ENCODE measurements at places on chromosomes 12 and 14.

DNA sequence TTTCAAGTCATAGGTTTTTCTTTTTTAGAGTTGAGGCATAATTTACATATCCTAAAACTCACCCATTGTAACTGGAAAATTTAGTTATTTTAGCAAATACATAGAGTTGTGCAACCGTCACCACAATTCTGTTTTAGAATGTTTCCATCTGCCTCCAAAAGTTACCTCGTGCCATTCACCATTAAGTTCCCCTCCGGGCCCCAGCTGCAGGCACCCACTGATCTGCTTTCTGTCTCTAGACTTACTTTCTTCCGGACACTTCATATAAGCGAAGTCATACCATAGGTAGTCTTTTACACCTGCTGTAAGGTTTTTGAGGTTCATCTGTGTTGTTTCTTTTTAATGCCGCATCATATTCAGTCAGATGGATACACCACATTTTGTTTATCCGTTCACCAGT, 28.7 kb downstream of the PPP2R5C start:
- DNase-seq: no peak

DNA sequence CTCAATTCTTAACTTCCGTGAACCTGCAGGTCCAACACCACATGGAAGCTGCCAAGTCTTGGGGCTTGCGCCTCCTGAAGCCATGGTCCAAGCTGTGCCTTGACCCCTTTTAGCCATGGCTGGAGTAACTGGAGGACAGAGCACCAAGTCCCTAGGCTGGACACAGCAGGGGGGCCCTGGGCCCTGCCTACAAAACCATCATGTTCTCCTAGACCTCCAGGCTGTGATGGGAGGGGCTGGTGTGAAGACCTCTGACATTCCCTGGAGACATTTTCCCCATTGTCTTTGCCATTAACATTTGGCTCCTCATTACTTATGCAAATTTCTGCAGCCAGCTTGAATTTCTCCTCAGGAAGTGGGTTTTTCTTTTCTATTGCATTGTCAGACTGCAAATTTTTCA, 570.1 kb downstream of the FSCB start:
- no peak for DNase-seq

DNA sequence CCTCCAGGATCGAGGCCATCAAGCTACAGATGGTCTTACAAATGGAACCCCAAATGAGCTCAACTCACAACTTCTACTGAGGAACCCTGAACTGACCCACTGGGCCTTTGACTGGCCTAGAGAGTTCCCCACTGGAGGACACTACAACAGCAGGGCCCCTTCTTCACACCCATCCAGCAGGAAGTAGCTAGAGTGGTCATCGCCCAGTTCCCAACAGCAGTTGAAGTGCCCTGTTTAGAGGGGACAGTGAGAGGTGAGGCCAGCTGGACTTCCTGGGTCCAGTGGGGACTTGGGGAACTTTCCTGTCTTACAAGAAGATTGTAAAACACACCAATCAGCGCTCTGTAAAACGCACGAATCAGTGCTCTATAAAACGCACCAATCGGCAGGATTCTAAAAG, 247.9 kb upstream of the BTG1 start:
- DNase-seq: no peak

- no peak for DNase-seq
Observed at GRCh38 chr12:81570234-81570633, 188.9 kb downstream of the PPFIA2 start.

DNA sequence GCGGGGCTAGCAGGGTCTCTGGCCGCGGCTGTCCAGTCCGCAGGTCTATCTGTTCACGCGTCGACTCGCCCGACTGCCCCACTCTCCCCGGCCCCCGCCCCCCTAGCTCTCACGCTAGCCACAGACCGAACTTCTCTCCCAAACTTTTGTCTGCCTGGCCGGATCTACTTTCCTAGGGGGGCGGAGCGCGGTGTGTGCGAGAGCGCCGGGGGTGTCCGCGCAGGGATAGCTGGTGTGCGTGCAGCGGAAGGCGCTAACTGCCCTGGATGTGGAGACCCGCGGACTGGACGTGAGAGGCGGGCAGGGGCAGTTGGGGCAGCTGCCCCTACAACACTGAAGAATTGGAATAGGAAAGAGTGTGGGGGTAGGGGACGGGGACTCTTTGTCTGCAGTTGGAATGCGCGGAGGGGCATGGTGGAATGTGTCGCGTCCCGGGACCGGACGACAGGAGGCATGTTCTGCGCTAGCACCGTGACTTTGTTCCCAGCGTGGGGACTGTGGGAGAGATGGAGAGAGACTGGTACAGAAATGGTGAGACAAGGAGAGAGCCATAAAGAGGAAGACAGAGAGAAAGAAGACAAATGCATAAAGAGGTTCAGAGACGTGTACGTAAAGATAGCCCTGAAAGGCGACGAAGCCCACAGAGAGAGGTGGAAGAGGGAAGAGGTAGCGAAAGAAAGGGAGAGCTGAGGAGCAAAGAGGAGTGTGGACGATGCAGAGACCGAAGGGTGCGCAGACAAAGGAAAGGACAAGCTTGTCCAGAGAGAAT, at the start of gene AJUBA:
AJUBA (minus strand) TSS at position 75 of the 769 bp plus-strand sequence. CDS start 285 bp downstream, outside the sequence.
- peak; percentile 81 for DNase-seq

- DNase-seq: no peak
Observed at GRCh38 chr14:69900603-69901002, 21.4 kb downstream of the SMOC1 start.

DNA sequence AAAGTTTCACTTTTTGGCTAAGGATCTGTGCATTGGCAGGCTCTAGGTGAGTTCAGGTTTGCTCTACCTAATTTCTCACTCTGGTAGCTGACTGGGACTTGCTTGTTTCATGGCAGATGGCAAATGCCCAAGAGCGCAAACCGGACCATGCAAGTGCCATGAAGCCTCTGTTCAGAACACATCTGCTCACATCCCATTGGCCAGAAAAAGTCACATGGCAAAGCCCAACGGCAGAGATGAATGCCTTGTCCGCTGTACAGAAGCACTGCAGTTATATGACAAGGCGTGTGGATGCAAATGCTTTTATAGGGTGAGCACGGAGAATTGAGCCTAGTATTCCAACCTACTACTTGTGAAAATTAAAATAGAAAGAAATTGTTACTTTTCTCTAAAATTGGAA, 202.2 kb upstream of the HMGA2 start:
- DNase-seq: no peak

- no peak for DNase-seq
Observed at GRCh38 chr14:90510159-90510558, 113.3 kb downstream of the CALM1 start.

DNA sequence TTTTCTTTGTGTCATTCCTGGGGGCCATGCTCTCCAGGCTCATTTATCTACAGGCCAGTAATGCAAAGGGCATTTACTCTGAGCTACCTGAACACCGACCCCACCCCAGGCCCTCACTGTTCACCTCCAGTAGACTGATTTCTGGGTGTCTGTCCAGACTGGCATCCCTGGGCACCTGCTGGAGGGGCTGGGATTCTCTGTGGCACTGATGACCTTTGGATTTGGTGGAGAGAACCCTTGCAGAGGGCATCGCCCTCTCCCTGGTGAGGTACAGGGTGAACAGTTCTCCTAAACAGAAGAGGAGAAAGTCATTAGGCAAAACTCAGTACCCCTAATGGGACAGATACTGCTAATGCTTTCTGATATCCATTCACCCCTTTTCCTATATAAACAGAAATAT, 27.1 kb upstream of the RIMBP2 start:
- DNase-seq: no peak

GRCh38 chr12:84741692-84742091, 170.9 kb downstream of the SLC6A15 start:
- no peak for DNase-seq

DNA sequence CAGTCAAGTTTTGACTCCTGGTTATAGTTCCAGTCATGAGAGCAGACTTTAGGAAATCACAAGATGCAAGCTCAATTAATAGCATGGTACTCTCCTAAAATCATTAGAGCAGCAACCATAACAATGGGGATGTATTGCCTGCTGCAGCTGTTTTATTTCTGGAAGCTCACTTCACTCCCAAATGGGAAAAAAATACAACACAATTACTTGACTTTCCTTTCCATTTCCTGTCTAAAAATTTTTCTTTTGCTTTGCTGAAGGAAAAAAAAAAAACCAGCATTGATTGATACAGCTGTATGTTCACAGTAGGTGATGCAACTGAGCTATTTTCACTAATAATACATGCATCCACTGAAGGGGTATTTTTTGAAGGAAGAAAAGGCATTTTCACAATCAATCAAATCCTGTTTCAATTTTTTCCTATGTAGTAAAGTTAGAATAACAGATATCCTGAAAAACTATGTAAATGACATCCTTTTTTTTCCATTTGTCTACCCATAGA, 143.9 kb upstream of the NOVA1 start:
- no peak for DNase-seq

DNA sequence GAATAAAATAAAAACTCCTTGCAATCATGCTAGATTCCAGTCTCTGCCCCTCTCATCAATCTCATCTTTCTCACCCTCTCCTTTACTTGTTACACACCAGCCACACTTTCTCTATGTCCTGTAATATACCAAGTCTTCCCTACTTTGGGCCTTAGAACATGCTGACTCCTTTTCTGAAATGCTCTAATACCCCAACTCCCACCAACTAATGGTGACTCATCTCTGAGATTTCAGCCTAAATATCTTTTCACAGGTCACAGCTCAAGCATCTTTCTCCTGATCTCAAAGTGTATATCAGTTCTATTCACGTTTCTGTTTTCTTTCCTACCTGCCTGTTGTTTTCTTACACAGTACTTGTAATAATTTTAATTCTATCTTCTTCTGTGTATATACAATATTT, 378.9 kb upstream of the PRICKLE1 start:
- DNase-seq: no peak

All from GM04503 (cell line).